Brain microvascular endothelial cell (primary cell): ENCODE measurements at places on chromosomes 7 and 10.

- no peak for DNase-seq
Measured at GRCh38 chr10:132904814-132905649, 37.3 kb downstream of the CFAP46 start.

GRCh38 chr7:131010029-131010716, 276.2 kb upstream of the KLF14 start:
- DNase-seq, result no peak

- peak; percentile 92 for DNase-seq
Measured at GRCh38 chr10:46525177-46525823, 31.2 kb downstream of the GPRIN2 start.

- DNase-seq, result peak; percentile 41
Measured at GRCh38 chr10:77504196-77504872, 133.3 kb downstream of the KCNMA1 start.

DNA sequence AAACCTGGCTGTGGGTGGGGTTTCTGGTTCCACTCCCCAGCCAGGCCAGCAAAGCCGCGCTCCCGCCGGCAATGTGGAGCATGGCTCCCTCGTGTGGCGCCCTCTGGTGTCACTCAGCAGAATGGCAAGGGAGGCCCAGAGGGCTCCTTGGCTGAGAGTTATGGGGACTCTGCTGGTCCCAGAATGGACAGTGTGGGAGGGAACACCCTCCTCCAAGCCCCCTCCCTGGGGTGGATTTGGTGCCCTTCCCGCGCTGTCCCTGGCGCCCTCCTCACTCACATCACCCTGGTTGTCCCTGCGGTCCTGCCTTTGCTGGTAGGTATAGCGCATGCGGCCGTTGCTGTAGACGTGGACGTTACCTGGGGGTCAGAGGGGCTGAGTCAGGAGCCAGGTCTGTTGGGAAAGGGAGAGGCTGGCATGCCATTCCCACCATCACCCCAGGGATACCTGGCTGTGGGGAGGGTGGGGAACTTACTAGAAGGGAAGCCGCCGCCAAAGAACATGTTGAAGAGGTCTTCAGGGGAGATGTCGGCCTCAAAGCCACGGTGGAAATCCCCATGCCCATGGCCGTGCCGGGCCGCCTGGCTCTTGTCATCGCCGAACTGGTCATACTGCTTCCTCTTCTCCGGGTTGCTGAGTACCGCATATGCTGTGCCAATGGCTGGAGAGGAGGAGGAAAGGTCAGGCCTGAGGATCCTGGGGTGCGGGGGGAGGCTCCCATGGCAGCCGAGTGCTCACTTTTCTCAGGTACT, 14.0 kb downstream of the DNAJB12 start:
- DNase-seq, result peak; percentile 50

DNA sequence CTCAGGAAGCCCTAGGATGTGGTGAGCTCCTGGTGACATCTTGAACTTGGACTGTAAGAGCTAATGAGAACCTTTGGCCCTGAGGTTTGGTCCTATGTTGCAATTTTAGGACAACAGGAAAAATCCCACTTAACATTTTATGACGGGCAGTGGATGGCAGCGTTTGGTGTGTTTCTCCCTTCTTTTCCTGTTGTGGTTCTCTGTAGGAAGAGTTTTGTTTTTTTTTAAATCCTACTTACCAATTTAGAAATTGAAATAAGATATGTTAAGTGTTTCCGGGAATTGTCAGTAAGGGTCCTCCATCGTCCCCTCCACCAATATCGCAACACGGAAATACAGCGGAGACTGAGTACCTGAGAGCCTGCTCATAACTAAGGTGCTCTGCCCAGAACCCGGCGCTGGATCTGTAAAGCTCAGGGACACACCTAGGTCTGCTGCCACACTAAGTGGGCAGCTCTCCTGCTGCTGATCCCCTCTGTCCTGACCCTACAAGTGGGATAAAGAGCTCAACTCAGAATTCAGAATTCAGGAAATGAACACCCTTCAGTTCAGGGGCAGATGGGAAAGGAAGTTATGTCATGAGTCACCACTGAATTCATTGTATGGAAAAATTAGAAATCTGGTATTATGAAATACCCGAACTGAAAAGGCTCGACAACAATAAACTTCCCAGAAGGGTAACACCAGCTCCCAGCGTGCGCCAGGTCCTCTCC, 9.1 kb upstream of the PROSER2 start:
- no peak for DNase-seq

GRCh38 chr7:75985009-75985517, 9.3 kb downstream of the TMEM120A start:
- DNase-seq, result no peak
